Testis (tissue), 5 donors: ENCODE measurements at places on chromosomes 12 and 14. TPM values are rescaled to one million over a fixed set of nuclear protein-coding genes. Genes with fewer than 3 reads are reported as not detected.

RNF212B gene
- 23.2 TPM for total RNA-seq

- H3K27ac ChIP-seq = no peak overlapping the region
- DNase-seq = no peak
- H3K4me3 ChIP-seq = no peak overlapping the region
- H3K27me3 ChIP-seq = no peaks in the 10 kb centered on the region
- no peaks in the 10 kb centered on the region for H3K4me1 ChIP-seq
- H3K36me3 ChIP-seq = no peaks in the 10 kb centered on the region
These were observed 468.0 kb downstream of the BCAT1 start for GRCh38 chr12:24480766-24481449.

- peaks cover 31% of the 10 kb centered on the region for H3K4me1 ChIP-seq
- peak; percentile 57 for DNase-seq
- H3K27ac ChIP-seq = no peak overlapping the region
- H3K36me3 ChIP-seq = no peaks in the 10 kb centered on the region
- no peak overlapping the region for H3K4me3 ChIP-seq
These were observed 4.4 kb upstream of the TNFAIP2 start for GRCh38 chr14:103118663-103119404.

A2ML1 gene
- 47.6 TPM for total RNA-seq

UNC79 gene
- 4.3 TPM for total RNA-seq

SLC2A14 gene
- total RNA-seq = 51.5 TPM

- no peaks in the 10 kb centered on the region for H3K36me3 ChIP-seq
- no peak overlapping the region for H3K4me3 ChIP-seq
- peaks cover 9% of the 10 kb centered on the region for H3K4me1 ChIP-seq
- DNase-seq = no peak
These were observed 117.3 kb upstream of the NAP1L1 start for GRCh38 chr12:76201758-76202157.

- H3K4me3 ChIP-seq = peak overlapping the region; percentile 76
- no peak overlapping the region for H3K27ac ChIP-seq
These were observed 938 bp upstream of the MAX start for GRCh38 chr14:65103150-65103760.

- H3K27me3 ChIP-seq = no peaks in the 10 kb centered on the region
- H3K4me1 ChIP-seq = no peaks in the 10 kb centered on the region
- H3K36me3 ChIP-seq = no peaks in the 10 kb centered on the region
- no peak overlapping the region for H3K27ac ChIP-seq
These were observed 40.2 kb downstream of the MYF5 start for GRCh38 chr12:80756875-80757274.

SERPINA12 gene
- total RNA-seq = 0.25 TPM

- H3K4me3 ChIP-seq = peak overlapping the region; percentile 96
- H3K4me1 ChIP-seq = peaks cover 8% of the 10 kb centered on the region
- no peaks in the 10 kb centered on the region for H3K36me3 ChIP-seq
- no peaks in the 10 kb centered on the region for H3K27me3 ChIP-seq
These were observed 521 bp downstream of the MAP4K5 start for GRCh38 chr14:50531595-50532501.

ATL1 gene
- total RNA-seq = 10.0 TPM

DNA sequence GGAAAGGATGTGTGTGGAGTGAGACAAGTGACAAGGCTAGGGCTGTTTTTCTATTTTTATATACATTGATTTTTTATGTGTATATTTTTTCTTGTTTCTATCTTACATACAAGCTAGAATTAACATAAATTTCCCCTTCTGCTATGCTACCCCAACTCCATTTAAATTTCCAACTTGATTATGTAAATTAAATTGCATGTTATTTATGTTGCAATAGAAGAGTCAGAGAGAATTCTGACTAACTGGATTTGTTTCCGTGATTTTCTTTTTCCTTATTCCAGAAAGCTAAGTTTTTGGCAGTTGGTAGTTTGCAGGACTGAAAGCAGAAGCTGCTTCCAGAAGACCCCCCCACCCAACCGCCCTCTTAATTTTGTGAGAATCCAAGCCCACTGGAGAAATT lies 8.9 kb upstream of the YBX3 start:
- H3K4me1 ChIP-seq = no peaks in the 10 kb centered on the region
- no peak overlapping the region for H3K4me3 ChIP-seq
- no peak for DNase-seq
- H3K36me3 ChIP-seq = no peaks in the 10 kb centered on the region
- H3K27me3 ChIP-seq = no peaks in the 10 kb centered on the region

DNA sequence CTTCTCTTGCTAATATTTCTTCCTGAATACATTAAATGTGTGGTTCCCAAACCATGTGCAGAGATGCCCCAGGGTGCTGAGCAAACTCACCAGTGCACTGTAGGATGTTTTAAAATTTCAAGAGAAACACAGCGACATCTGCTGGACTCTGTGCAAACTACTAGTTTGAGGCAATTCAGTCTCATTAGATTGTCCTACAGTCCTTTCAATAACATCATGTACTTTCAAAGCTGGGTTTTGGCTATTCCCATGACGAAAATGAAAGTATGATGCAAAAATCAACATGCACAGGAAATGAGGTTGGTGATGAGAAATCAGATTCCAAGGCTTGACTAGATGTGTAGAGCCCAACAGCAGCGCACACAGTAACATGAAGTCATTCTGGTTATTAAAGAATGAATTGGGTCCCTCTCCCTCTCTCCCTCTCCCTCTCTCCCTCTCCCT lies 66.3 kb downstream of the CLIP1 start:
- H3K27me3 ChIP-seq = no peaks in the 10 kb centered on the region
- no peak overlapping the region for H3K27ac ChIP-seq
- no peaks in the 10 kb centered on the region for H3K4me1 ChIP-seq
- H3K4me3 ChIP-seq = no peak overlapping the region

DNA sequence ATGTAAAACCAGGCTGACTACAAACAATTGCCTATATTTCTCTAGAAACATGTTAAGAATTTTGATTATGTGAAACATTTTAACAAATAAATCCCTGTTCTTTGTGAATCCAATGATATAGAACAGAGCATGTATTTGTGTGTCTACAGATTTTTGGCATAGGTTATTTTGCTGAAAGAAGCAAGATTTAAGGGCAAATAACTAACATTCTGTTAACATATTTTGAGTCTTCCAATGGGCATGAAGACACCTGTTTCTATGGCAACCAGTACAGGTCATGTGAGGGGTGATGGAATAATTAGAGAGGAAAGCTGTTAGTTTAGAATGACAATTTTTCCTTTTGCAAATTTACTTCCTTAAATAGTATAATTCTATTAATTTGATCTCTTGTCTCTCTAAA lies 8.8 kb downstream of the ART4 start:
- H3K27me3 ChIP-seq = no peaks in the 10 kb centered on the region
- no peaks in the 10 kb centered on the region for H3K36me3 ChIP-seq
- no peak overlapping the region for H3K4me3 ChIP-seq
- H3K27ac ChIP-seq = no peak overlapping the region
- DNase-seq = no peak

- H3K27me3 ChIP-seq = no peaks in the 10 kb centered on the region
- no peak overlapping the region for H3K4me3 ChIP-seq
- no peak for DNase-seq
- H3K36me3 ChIP-seq = no peaks in the 10 kb centered on the region
- no peak overlapping the region for H3K27ac ChIP-seq
These were observed 84.4 kb downstream of the GALC start for GRCh38 chr14:87908550-87908949.

FAM90A1 gene
- 1.5 TPM for total RNA-seq

RERG gene
- 14.9 TPM for total RNA-seq

GRCh38 chr12:39420043-39420442 lies 22.9 kb downstream of the KIF21A start:
- DNase-seq = no peak
- no peaks in the 10 kb centered on the region for H3K4me1 ChIP-seq
- no peaks in the 10 kb centered on the region for H3K27me3 ChIP-seq
- H3K4me3 ChIP-seq = no peak overlapping the region
- H3K36me3 ChIP-seq = no peaks in the 10 kb centered on the region

RNU4-1 gene
- under 0.01 TPM for total RNA-seq

PRB2 gene
- 0.62 TPM for total RNA-seq

- no peak for DNase-seq
- H3K36me3 ChIP-seq = no peaks in the 10 kb centered on the region
- H3K27ac ChIP-seq = no peak overlapping the region
- H3K27me3 ChIP-seq = no peaks in the 10 kb centered on the region
- no peak overlapping the region for H3K4me3 ChIP-seq
These were observed 186.6 kb downstream of the CACNA1C start for GRCh38 chr12:2239381-2239871.

DNA sequence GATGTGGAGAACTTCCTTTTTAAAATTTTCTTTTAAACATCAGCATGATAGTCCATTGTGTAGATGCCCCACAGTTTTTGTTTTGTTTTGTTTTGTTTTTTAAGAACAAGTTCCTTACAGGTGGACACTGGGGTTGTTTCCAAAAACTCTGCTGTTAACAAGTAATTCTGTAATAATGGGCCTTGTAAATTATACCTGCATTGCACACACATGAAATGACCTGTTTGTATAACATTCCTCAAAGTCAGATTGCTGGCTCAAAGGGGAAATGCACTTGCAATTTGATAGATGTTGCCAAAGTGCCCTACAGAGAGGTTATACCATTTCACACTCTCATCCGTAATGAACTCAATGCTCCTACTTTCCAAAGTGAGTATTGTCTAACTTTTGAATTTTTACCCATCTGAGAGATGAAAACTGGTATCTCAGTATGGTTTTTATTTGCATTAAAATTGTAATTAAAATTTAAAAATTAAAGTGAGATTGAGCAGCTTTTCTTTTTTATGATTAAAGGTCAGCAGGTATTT lies 89.2 kb downstream of the SPPL3 start:
- H3K4me3 ChIP-seq = no peak overlapping the region
- H3K27ac ChIP-seq = no peak overlapping the region
- no peaks in the 10 kb centered on the region for H3K27me3 ChIP-seq
- H3K36me3 ChIP-seq = no peaks in the 10 kb centered on the region

RNF34 gene
- total RNA-seq = 96.6 TPM

GRCh38 chr12:84920331-84920730 lies 7.7 kb upstream of the SLC6A15 start:
- no peak overlapping the region for H3K4me3 ChIP-seq
- H3K27ac ChIP-seq = no peak overlapping the region
- no peaks in the 10 kb centered on the region for H3K4me1 ChIP-seq
- no peaks in the 10 kb centered on the region for H3K36me3 ChIP-seq
- H3K27me3 ChIP-seq = no peaks in the 10 kb centered on the region

SDR9C7 gene
- total RNA-seq = not detected

TRIM9 gene
- total RNA-seq = 8.5 TPM

- no peak for DNase-seq
- H3K27ac ChIP-seq = no peak overlapping the region
- no peaks in the 10 kb centered on the region for H3K27me3 ChIP-seq
- no peak overlapping the region for H3K4me3 ChIP-seq
- no peaks in the 10 kb centered on the region for H3K4me1 ChIP-seq
- no peaks in the 10 kb centered on the region for H3K36me3 ChIP-seq
These were observed 161.5 kb upstream of the FRMD6 start for GRCh38 chr14:51490205-51490604.
